ENCODE measurements at places on chromosomes 12 and 14.

DNA sequence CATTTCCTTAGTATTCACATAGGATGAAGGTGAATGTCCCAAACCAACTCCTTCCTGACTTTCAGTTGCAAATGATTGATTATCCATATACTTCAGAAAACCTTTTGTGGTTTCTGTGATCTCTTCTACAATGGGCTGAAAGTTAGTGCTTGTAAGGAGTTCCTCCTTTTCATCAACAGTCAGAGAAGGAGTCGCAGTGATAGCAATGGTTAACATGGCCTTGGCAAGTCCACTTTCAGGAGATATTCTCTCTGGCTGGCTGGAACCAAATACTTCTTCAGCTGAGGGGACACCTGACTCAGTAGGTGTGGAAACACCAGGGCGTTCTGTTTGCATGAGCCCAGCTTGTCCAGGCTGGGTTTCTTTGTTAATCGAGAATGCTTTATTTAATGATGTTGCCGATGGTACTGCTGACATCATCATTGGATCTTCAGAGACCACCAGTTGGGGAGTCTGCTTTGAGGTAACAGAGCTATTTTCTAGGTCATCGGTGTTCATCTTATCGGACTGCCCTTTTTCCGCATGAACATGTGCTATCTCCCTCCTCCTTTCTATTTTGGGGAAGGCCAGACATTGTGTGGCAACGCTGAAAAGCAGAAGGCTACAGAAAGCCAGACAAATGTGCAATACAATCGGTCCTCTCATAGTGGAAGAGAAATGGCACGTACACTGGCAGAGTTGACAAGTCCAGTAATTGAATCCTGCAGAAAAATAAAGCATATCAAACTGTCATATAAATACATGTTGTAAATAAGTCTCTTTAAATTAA is 13.1 kb downstream of the ARMH4 start:
- DNase-seq: no peak

GRCh38 chr12:6917491-6918231 is 3.3 kb downstream of the ENO2 start:
- no peak for DNase-seq

- DNase-seq: no peak
Observed at GRCh38 chr14:95006051-95006450, 151.3 kb downstream of the DICER1 start.

GRCh38 chr12:105338966-105339365 is 8.5 kb downstream of the C12orf75 start:
- DNase-seq: no peak

- no peak for DNase-seq
Observed at GRCh38 chr14:49959822-49960408, 67.0 kb downstream of the ARF6 start.

GRCh38 chr12:53960187-53961024 is 5.7 kb downstream of the HOXC12 start:
- no peak for DNase-seq

GRCh38 chr12:101933866-101934514 is 56.6 kb downstream of the DRAM1 start:
- DNase-seq: no peak

DNA sequence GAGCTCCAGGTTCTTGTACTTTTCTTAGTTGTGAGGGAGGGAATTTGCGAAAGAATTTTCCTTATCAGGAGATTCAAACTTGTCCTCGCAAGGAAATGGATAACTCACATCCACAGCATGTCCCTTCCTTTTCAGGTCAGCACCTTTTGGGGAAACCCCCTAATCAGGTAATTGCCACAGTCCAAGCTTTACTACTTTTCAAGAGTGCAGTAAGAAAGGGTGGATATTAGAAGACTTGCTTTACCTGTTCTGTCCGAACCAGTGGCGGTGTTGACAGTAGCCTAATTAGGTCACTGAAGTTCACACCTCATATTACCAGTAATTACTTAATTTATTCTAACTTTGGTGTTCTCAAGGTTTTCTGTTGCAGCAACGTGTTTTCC is 6.7 kb upstream of the C12orf50 start:
- DNase-seq: no peak

- no peak for DNase-seq
Observed at GRCh38 chr14:55508676-55509075, 68.3 kb upstream of the TBPL2 start.

GRCh38 chr12:89163918-89164317 is 188.4 kb downstream of the DUSP6 start:
- no peak for DNase-seq

GRCh38 chr14:54567224-54567638 is 303 bp downstream of the SAMD4A start:
- DNase-seq: no peak

DNA sequence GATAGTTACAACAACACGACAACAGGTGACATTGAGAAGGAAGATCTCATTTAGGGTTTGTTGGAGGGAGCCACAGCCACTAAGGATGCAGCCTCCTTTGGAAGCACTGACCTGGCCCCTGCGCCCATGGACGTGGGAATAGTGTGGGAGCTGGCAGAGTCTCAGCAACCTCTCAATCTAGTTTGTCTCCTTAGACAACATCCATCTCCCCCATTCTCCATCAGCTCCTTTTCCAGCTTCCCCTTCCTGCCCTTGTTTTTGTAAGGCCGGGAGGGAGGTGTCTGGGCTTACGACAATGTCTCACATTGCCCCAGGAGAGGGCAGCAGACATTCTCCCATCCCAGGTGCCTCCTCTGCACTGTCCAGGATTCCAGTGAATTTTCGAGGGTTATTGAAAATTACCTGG is 170.2 kb upstream of the PZP start:
- no peak for DNase-seq

DNA sequence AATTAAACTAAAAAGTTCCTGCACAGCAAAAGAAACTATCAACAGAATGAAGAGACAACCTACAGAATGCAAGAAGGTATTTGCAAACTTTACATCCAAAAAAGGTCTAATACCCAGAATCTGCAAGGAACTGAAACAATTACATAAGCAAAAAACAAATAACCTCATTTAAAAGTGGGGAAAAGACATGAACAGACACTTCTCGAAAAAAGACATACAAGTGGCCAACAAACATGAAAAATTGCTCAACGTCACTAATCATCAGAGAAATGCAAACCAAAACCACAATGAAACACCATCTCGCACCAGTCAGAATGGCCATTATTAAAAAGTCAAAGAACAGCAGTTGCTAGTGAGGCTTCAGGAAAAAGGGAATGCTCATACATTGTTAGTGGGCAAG is 15.2 kb downstream of the PDE6H start:
- DNase-seq: no peak

- DNase-seq: peak; percentile 68
Observed at GRCh38 chr12:131105736-131106348, 152.1 kb downstream of the ADGRD1 start.

GRCh38 chr12:118560733-118561132 is 184.4 kb downstream of the SUDS3 start:
- DNase-seq: no peak

- DNase-seq: no peak
Observed at GRCh38 chr14:94907626-94908261, 137.8 kb upstream of the GSC start.

- no peak for DNase-seq
Observed at GRCh38 chr12:16636435-16637055, 30.6 kb upstream of the LMO3 start.

DNA sequence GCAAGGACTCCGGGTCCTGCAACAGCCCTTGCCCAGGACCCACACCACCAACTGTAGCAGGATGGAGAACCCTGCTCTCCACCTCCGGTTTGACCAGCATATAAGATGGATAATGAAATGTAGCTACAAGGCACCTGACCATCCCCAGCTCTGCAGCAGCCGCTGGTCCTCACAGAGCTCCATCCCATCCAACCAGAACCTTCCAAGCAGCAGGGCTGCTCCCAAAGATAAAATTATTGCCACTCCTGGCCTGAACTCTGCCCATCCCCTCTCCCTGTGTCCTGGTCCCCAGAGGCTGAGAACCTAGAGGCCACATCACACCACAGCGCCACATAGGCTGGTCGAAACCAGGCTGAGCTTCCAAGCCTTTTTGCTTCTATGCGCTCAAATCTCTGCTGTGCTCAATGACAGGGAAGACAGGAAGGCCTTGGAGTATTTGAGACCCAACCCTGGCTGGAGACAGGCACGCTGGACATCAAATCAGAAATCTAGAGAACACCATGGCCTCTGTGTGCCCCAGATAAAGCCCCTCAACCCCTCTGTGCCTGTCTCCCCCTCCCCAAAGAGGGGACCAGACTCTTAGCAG is 4.2 kb downstream of the CDK2AP1 start:
- DNase-seq: no peak

- no peak for DNase-seq
Observed at GRCh38 chr14:100765296-100765695, 38.6 kb downstream of the DLK1 start.

DNA sequence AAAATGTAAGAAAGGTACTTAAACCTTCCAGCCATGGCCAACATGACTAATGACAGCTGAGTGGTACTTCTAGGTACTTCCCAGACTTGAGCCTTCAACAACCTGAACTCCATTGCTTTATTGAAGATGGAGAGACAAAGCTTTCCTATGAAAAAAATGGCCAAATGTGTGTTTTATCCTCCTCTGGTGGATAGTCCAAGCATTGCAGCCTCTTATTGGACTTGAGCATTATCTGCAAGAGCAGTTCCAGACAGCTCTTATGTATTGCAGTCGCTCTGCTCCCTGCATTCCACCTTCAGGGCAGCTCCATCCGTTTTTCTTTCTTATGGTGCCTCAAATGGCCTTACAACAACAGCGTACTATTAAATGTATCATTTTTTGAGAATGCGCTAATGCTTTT is 588.2 kb downstream of the NRXN3 start:
- no peak for DNase-seq

GRCh38 chr12:32048791-32049190 is 57.9 kb upstream of the BICD1 start:
- DNase-seq: no peak

DNA sequence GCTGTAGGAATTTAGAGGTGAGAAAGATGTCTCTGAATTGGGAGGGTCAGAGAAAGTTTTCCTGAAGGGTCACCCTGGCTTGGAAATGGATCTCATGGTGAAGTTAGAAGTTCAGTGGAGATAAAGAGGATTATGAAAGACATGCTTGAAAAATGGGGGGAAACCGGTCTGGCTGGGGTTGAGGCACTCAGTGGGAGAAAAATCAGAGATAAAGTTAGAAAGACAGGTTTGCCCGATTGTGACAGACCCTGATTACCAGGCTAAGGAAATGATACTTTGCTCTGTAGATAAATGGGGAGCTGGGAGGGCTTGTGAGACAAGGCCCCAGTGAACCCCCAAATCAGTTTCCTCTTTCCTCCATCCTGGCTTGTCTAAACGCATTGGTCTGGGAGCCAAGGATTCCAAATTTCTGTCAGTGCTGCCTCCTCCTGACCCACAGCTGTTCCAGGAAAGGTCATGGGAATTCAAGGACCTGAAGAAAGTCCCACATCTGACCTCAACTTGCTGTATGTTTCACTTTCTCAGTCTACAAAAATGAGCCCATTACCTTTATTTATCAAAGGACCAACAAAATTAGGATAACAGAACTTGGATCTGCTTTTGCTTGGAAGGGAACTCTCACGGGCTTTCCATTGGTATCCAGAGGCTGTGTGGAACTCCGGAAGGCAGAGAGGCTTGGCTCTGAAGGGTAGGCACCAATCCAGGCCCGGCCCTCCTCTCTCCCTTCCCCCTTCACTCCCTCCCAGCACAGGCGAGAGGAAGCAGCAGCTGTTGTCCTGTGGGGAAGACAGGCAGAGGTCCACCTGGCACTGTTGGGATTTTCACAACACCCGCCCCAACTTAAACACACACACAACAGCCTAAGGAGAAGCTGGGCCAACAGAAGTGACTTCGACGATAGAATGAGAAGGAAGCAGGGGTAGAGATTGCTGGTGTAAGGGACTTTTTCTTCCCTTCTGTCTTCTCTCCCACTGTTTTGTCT is 3.4 kb upstream of the RNASE7 start:
- no peak for DNase-seq

- no peak for DNase-seq
Observed at GRCh38 chr14:92383805-92384204, 60.8 kb downstream of the SLC24A4 start.

DNA sequence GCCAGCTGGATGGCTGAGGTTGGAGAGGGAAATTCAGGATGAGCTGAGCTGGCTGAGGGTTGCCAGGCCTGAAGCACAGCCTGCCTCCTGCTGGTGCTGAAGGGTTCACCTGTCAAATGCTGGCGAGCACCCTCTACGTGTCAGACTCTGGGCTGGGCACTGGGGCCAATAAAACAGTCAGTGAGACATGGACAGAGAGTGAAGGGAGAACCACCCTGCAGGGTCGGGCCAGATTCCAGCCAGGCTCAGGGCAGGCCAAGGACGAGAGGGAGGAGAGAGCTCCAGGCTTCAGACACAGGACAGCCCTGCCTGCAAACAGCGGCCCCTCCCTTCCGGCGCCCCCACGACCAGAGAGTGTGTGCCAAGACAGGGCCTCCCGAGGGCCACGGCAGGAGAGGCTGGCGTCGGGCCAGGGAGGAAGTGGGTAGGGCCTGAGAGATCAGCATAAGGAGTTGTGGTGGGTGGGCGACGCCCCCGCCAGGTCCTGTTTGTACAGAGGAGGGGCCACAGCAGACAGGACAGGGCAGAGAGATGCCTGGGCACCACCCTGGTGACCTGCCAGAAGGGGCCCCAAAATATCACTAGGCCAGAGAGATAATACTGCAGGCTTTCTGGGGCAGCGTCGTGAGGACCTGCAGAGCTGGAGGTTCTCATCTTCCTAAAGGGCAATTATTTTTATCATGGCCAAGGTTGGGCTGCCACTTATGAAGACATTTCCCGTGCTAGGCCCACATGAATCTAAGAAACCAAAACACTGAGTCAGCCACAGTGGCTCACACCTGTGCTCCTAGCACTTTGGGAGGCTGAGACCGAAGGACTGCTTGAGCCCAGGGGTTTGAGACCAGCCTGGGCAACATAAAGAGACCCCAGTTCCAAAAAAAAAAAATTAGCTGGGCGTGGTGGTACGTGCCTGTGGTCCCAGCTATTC is 73.1 kb upstream of the GPR68 start:
- peak; percentile 90 for DNase-seq

DNA sequence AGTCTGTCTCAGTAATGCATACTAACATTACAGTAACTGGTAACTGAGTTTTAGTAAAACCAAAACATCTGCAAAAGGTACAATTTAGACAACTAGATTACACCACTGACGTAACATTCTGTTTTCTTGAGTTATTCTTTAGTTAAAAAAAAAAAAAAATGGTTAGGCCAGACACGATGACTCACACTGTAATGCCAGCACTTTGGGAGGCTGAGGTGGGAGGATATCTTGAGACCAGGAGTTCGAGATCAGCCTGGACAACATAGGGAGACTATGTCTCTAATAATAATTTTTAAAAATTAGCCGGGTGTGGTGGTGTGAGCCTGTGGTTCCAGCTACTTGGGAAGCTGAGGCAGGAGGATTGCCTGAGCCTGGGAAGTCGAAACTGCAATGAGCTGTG is 34.1 kb downstream of the AP5M1 start:
- no peak for DNase-seq

- peak; percentile 62 for DNase-seq
Observed at GRCh38 chr12:108856428-108857157, 790 bp downstream of the SSH1 start.

- DNase-seq: no peak
Observed at GRCh38 chr14:104866451-104867370, 1.6 kb downstream of the CEP170B start.

Measured in activated naive CD8-positive, alpha-beta T cell treated with anti-CD3 and anti-CD28 coated beads, Interleukin-2, amount 50 U/mL, for 24 hours (primary cell).